ENCODE measurements at places on chromosomes 6 and 20.

DNA sequence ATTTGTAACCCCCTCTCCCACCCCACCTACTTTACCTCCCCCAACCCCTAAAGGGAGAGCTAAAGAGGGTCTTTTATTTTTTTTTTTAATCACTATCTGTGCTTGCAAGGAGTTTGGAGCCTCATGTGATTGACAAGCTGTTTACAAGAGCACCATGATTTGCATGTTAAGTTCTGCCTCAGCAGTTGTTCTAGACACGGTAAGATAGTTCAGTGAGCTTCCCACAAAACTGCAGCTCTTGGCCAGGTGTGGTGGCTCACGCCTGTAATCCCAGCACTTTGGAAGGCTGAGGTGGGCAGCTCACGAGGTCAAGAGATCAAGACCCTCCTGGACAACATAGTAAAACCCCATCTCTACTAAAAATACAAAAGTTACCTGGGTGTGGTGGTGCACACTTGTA lies 5.0 kb upstream of the PXDC1 start:
- H3K4me1 ChIP-seq: no peaks in the 10 kb centered on the region
- H3K36me3 ChIP-seq: no peaks in the 10 kb centered on the region
- H3K27me3 ChIP-seq: peaks cover 14% of the 10 kb centered on the region

DNA sequence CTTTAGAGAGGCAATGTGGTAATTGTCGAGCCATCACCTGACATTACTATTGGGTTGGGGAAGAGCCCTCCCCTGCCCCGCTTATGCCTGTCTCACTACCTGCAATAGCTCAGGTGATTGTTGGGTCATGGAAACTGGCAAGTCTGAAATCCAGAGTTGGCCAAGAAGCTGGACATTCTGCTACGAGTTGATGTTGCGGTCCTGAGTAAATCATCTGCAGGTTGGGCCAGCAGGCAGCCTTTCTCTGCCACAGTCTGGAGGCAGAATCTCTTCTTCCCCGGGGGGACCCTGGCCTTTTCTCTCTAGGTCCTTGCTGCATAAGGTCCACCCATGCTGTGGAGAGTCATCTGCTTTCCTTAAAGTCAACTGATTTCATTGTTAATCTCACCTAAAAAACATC lies 142.4 kb downstream of the THBS2 start:
- no peak for DNase-seq
- H3K36me3 ChIP-seq: no peaks in the 10 kb centered on the region
- H3K4me1 ChIP-seq: no peaks in the 10 kb centered on the region
- no peaks in the 10 kb centered on the region for H3K27me3 ChIP-seq
- H3K27ac ChIP-seq: no peak overlapping the region

DNA sequence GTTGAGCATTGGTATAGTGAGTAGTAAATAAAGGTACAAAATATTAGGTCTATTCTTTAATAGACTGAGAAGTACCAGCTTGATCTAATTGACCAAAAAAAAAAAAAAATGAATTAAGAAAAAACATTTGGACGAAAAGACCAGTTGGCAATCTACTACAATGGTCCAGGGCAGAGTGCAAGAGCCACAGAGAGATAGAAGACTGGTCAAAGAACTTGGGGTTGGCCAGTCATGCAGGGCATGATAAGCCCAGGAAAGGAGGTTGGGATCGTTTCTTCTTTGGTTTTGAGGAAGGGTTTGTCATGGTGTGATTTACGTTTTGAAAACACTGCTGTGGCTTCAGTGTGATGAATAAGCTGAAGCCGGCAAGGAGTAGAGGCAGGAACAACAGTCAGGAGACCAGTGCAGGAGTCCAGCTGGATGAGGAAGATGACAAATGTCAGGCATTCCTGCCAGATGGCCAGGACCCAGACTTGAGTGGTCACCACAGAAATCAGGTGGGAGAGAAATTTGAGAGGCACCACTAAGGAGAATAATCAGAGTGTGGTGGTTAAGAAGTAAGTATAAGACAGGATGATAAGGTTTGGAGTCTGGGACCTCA lies 14.0 kb downstream of the SMLR1 start:
- H3K36me3 ChIP-seq: no peaks in the 10 kb centered on the region
- no peaks in the 10 kb centered on the region for H3K27me3 ChIP-seq
- H3K4me1 ChIP-seq: no peaks in the 10 kb centered on the region

GRCh38 chr6:5550631-5551030 lies 289.3 kb downstream of the FARS2 start:
- no peak for DNase-seq
- H3K27me3 ChIP-seq: no peaks in the 10 kb centered on the region
- H3K27ac ChIP-seq: no peak overlapping the region
- H3K4me3 ChIP-seq: no peak overlapping the region

- no peak overlapping the region for H3K4me3 ChIP-seq
- no peak overlapping the region for H3K27ac ChIP-seq
- no peaks in the 10 kb centered on the region for H3K27me3 ChIP-seq
- H3K4me1 ChIP-seq: no peaks in the 10 kb centered on the region
- DNase-seq: no peak
- H3K36me3 ChIP-seq: no peaks in the 10 kb centered on the region
These were observed 113.9 kb downstream of the SGK1 start for GRCh38 chr6:134204031-134204430.

DNA sequence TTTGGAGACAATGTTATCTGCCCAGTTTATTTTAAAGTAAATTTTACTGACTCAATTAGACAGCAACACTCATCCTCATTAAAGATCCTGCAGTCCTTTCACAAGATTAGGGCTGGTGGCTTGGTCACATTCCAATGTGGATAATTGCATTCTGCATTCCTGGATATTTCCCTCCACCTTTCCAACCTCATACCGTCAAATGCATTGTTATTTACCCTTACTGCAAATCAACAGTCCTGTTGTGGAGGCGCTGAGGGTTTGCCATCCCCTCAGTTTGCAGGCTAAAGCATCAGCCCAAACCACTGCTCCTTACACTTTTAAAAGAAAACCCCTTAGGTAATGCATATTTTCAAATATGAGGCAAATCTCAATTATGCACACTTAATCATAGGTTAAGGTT lies 5.4 kb downstream of the CITED2 start:
- no peak for DNase-seq
- H3K36me3 ChIP-seq: no peaks in the 10 kb centered on the region
- H3K4me3 ChIP-seq: no peak overlapping the region
- peaks cover 41% of the 10 kb centered on the region for H3K4me1 ChIP-seq
- H3K27me3 ChIP-seq: no peaks in the 10 kb centered on the region

DNA sequence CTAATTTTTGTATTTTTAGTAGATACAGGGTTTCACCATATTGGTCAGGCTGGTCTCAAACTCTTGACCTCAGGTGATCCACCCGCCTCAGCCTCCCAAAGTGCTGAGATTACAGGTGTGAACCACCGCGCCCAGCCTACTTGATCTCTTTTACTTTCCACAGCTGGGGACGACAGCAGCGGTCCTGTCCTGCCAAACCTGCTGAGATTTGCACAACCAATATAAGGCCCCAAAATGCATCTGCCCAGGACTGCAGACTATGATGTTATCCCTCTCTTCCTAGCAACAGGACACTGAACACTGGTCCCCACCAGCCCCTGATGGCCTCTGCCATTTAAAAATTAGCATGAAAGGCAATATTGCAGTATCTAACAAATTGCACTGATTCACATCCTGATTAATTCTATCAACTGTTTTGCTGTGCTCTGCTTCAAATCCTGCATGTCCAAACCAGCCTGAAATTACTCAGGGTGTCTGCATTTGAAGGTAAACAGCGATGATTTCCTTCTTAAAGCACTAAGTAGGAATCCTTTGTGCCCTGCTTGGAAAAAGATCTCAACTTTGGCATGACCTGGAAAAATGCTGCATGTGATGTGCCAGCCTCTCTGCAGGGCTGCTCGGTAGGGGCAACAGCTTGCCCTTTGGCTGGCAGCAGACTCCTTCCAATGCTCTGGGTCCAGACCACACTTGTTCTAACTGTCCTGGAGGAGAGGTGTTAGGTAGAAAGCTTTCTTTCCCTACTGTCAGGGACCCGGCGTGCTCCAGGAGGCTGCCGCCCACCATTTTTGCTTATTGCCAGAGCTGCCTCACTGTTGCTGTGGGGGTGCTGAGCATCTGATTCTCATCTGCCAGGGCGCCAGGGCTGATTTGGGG lies 27.4 kb upstream of the PXDC1 start:
- H3K4me1 ChIP-seq: no peaks in the 10 kb centered on the region
- no peak overlapping the region for H3K4me3 ChIP-seq
- no peaks in the 10 kb centered on the region for H3K36me3 ChIP-seq
- no peaks in the 10 kb centered on the region for H3K27me3 ChIP-seq

GRCh38 chr6:135300576-135300975 lies 119.5 kb downstream of the MYB start:
- no peak overlapping the region for H3K4me3 ChIP-seq
- no peaks in the 10 kb centered on the region for H3K27me3 ChIP-seq
- no peak for DNase-seq

DNA sequence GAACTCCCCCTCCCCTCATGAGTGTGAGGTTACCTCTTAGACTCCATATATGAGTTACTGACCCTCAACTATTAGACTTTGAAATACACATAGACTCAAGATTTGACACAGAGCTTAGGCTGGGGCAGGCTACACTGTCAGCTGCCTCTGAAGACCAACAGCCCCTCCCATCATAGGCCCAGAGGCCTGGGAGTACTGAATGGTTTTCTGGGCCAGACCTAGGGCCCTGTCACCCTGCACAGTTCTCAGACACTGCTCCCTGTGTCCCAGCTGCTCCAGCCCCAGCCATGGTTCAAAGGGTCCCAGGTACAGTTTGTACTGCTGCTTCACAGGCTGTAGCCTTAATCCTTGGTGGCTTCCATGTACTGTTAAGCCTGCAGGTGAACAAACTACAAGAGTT lies 132.1 kb upstream of the MOCS1 start:
- no peak overlapping the region for H3K27ac ChIP-seq
- no peaks in the 10 kb centered on the region for H3K36me3 ChIP-seq
- H3K4me3 ChIP-seq: no peak overlapping the region
- H3K27me3 ChIP-seq: no peaks in the 10 kb centered on the region
- DNase-seq: no peak
- H3K4me1 ChIP-seq: no peaks in the 10 kb centered on the region

DNA sequence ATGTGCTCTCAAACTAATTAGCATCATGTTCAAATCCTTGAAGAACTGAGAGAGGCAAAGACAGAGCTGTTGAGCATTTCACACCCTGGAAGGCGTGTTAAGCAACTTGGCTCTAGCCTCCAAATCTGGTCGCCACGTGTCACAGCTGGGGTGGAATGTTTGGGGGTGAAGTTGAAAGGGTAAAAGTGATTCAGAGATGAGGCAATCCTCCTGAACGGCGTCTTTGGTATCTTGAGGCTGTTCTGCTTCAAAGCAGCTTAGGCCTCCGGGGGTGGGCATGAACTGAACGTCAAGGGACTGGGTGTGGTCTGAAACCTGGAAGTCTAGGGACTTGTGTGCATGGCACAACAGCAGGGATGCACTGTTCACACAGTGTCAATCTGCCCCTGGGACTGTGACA lies 62.3 kb downstream of the TRAM2 start:
- no peaks in the 10 kb centered on the region for H3K4me1 ChIP-seq
- DNase-seq: no peak
- no peaks in the 10 kb centered on the region for H3K27me3 ChIP-seq
- H3K4me3 ChIP-seq: no peak overlapping the region
- H3K36me3 ChIP-seq: peaks cover 15% of the 10 kb centered on the region
- no peak overlapping the region for H3K27ac ChIP-seq

- DNase-seq: peak; percentile 58
- peak overlapping the region; percentile 19 for H3K4me3 ChIP-seq
- no peaks in the 10 kb centered on the region for H3K36me3 ChIP-seq
- peak overlapping the region; percentile 3 for H3K27ac ChIP-seq
These were observed 3.2 kb upstream of the HLA-DMB start for GRCh38 chr6:32943864-32944649.

DNA sequence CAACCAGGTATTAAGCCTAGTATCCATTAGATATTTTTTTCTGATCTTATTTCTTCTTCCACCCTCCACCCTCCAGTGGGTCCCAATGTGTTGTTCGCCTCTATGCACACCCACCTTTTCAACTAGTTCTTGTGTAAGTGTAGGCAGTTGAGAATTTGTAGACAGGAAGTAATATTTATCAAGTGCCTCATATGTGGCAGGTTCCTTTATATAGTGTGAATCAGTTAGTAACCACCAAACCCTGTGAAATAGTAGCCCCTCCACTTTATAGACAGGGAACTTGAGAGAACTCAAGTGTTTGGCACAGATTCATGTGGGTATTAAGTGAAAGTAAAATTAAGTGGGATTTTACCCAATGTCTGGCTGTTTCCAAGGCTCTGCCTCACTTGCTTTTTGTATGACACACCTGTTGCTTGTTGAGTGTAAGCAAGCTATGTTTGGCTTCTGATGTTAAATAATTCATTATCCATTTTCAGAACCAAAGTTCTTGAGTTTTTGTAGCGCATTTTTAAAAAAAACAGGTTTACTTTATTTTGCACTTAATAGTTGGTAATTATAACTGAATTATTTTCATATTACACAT lies 24.8 kb downstream of the AFDN start:
- H3K4me1 ChIP-seq: no peaks in the 10 kb centered on the region
- no peaks in the 10 kb centered on the region for H3K27me3 ChIP-seq
- no peak overlapping the region for H3K27ac ChIP-seq

DNA sequence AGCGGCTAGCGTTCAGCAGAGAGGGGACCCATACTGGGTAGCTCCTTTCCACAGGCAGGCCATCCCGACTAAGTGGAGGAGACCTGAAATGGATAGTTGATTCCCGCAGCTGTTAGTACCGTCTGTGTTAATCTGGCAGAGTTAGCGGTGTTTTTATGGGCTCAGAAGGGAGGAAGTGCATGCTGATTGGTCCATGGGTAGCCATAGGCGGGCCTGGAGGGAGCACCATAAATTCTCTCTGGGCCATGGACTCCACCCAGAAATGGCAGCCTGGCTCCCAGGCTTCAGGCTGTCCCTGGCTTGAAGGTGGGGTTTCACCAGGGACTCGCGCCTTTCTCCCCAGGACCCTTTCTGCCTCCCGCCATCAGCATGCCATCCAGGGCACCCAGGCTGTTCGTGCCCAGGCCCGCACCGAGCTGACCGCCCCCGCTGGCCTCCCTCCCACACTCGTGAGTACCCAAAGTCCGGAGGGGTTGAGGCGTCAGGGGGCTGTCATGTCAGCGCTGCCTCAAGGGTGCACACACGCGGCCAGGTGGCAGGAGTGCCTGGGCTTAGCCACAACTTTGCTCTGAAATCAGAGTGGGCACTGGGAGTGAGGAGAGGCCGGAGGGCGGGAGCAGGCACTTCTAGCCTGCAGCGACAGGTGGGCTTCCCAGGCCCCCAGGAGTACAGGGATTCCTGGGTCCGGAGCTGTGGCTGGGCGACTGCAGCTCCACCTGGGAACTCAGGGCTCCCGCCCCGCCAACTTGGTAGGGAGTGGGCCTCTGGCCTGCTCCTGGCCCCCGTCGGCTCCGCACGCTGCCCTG lies 694.3 kb upstream of the FLRT3 start:
- no peaks in the 10 kb centered on the region for H3K4me1 ChIP-seq
- no peaks in the 10 kb centered on the region for H3K36me3 ChIP-seq
- H3K27ac ChIP-seq: no peak overlapping the region
- DNase-seq: no peak

Measured in CD8-positive, alpha-beta memory T cell (primary cell).